ENCODE measurements at places on chromosomes 3 and 15. TPM values are rescaled to one million over a fixed set of nuclear protein-coding genes. Genes with fewer than 3 reads are reported as not detected.
A peak's percentile ranks its signal among the peaks of the same experiment; 100 is the strongest.

Gene SST
- polyA plus RNA-seq = 461 TPM

DNA sequence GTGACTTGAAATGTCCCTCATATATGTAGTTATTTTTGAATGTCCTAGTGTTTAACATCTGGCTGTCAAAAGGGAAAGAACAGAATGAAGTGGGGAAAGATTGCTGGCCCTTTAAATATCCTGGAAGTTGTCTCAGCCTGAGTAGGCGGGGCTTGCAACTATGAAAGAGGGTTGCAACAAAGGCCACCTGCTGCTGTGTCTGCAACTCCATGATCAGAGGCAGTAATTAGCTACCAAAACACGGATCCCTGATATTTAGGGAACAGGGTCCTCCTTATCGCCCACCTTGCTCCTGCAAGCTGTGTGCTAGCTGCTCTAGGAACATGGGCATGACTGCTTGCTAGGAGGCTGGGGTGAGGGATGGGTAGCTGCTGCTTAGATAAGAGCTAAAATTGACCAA is 100.2 kb upstream of the CFAP20DC start:
- H3K36me3 ChIP-seq = no peaks in the 10 kb centered on the region
- no peak overlapping the region for H3K4me3 ChIP-seq
- no peak overlapping the region for H3K27ac ChIP-seq
- DNase-seq = no peak
- H3K27me3 ChIP-seq = no peaks in the 10 kb centered on the region

Gene MOBP
- 0.10 TPM for polyA plus RNA-seq

DNA sequence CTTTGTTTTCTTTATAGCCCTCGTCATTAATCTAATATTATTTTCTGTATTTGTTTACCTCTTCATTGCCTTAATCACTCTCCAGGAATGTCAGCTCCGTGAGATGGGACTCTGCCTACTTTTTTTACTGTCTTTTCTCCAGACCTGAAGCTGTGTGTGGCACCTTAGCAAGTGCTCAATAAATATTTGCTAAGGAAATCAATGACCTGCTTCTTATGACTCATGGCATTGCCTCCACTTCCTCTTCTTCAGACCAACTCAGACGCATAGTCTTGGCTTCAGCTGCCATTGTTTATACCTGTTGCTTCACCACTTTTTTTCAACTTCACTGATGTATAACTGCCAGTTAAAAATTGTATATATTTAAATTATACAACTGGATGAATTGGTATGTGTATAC is 218.5 kb upstream of the CMC1 start:
- H3K27me3 ChIP-seq = peaks cover 4% of the 10 kb centered on the region
- H3K4me1 ChIP-seq = no peaks in the 10 kb centered on the region
- H3K4me3 ChIP-seq = no peak overlapping the region
- no peak overlapping the region for H3K27ac ChIP-seq

DNA sequence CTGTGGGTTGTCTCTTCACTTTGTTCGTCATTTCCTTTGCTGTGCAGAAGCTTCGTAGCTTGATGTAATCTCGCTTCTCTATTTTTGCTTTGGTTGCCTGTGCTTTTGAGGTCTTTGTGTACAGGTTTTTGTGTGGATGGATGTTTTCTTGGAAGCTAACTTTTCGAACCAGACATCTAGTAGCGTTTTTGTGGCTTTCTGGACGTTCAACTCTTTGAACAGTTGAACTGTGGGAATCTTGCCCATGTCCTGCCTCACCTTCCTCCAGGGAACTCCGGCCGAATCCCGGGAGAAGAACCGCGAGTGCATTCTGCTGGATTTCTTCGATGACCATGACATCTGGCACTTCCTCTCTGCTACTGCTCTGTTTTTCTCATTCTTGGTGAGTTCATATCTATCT is 70.6 kb downstream of the USF3 start:
- no peaks in the 10 kb centered on the region for H3K36me3 ChIP-seq
- no peak for DNase-seq
- no peak overlapping the region for H3K4me3 ChIP-seq
- peaks cover 4% of the 10 kb centered on the region for H3K4me1 ChIP-seq

DNA sequence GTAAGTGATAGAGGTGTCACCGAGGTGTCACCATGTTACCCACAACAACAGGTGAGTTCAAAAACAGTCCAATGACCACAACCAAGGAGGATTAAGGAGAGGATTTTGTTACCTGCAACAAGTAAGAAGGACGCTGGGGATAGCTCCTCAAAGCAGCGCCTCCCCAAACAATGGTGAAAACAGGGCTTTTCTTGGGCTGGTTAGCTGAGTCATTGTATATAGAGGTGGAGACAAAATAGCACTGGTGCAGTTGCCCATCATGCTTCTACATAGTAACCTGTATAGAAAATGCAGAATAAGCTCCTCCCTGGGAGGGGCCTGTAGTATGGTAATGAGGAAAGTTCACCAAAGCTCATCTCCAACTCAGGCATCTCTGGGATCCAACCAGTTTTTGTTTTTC is 116.9 kb upstream of the EIF1B start:
- DNase-seq = no peak
- H3K36me3 ChIP-seq = no peaks in the 10 kb centered on the region
- H3K4me1 ChIP-seq = no peaks in the 10 kb centered on the region
- H3K27ac ChIP-seq = no peak overlapping the region

DNA sequence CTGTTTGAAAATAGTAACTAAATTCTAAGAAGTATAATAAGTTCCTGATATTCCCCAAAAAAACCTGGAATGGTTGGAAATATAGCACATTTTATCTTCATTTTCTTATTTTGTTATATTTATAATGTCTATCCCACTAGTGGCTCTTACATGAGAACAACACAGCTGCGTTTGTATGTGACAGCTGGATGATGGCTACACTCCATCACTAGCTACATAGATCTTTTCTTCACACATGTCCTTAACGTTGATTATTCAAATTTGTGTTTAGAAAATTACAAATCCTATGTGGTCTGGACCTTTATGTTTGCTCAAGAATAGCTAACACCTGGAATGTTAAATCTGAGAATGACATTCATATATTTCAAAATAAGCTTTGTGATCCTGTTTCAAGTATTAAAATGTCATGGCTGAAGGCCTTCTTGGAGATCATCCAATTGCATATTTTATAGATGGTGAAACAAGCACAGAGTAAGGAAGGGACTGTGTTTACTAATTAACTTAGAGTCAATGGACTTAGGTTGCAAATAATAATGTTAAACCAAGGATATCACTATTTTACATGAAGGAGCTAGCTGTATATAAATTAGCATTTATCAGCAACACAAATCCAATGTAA is 60.8 kb downstream of the ATP13A5 start:
- no peaks in the 10 kb centered on the region for H3K36me3 ChIP-seq
- no peak overlapping the region for H3K4me3 ChIP-seq
- H3K27ac ChIP-seq = no peak overlapping the region
- no peaks in the 10 kb centered on the region for H3K4me1 ChIP-seq

GRCh38 chr3:123653221-123653682 is 68.4 kb upstream of the HACD2 start:
- H3K36me3 ChIP-seq = peaks cover 9% of the 10 kb centered on the region
- peak; percentile 82 for DNase-seq
- peaks cover 27% of the 10 kb centered on the region for H3K4me1 ChIP-seq
- no peak overlapping the region for H3K4me3 ChIP-seq

DNA sequence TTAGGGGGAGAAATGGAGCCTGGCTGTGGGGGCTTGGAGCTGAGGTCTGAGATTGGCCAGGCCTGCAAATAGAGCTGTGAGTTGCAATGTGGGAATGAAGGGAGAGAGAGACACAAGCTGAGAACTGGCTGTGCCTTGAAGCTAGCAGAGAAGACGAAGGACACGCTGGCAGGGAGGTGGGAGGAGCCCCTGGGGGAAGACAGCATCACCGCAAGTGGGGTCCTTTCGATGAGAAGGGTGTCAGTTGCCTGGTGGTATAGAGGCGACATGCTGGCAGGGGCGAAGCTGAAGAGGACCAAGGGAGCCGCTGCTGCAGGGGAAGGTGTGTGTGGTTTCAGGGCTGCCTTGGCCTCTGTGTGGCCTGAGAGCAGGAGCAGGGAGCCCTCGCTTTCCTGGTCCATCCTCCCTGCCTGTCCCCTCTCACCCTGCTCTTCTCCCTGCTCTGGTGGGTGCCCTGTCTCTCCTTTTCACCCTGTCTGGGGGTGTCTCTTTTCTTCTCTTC is 5.5 kb downstream of the RHCG start:
- H3K4me3 ChIP-seq = no peak overlapping the region
- H3K4me1 ChIP-seq = no peaks in the 10 kb centered on the region
- peaks cover 71% of the 10 kb centered on the region for H3K27me3 ChIP-seq

GRCh38 chr15:42184296-42184695 is 23.8 kb downstream of the VPS39 start:
- no peak for DNase-seq
- no peaks in the 10 kb centered on the region for H3K27me3 ChIP-seq
- H3K4me1 ChIP-seq = no peaks in the 10 kb centered on the region
- peaks cover 79% of the 10 kb centered on the region for H3K36me3 ChIP-seq
